ENCODE measurements at places on chromosomes 3 and 15. TPM values are rescaled to one million over a fixed set of nuclear protein-coding genes. Genes with fewer than 3 reads are reported as not detected.

GOLGA6A gene
- under 0.01 TPM for total RNA-seq

EHD4 gene
- total RNA-seq = 15.9 TPM

TRH gene
- under 0.01 TPM for total RNA-seq

C3orf85 gene
- total RNA-seq = not detected

KY gene
- 2.1 TPM for total RNA-seq

ABHD14A gene
- total RNA-seq = 18.8 TPM

SCN5A gene
- total RNA-seq = under 0.01 TPM
